ENCODE measurements at places on chromosomes 7 and 10. TPM values are rescaled to one million over a fixed set of nuclear protein-coding genes. Genes with fewer than 3 reads are reported as not detected.
A peak's percentile ranks its signal among the peaks of the same experiment; 100 is the strongest.

DNA sequence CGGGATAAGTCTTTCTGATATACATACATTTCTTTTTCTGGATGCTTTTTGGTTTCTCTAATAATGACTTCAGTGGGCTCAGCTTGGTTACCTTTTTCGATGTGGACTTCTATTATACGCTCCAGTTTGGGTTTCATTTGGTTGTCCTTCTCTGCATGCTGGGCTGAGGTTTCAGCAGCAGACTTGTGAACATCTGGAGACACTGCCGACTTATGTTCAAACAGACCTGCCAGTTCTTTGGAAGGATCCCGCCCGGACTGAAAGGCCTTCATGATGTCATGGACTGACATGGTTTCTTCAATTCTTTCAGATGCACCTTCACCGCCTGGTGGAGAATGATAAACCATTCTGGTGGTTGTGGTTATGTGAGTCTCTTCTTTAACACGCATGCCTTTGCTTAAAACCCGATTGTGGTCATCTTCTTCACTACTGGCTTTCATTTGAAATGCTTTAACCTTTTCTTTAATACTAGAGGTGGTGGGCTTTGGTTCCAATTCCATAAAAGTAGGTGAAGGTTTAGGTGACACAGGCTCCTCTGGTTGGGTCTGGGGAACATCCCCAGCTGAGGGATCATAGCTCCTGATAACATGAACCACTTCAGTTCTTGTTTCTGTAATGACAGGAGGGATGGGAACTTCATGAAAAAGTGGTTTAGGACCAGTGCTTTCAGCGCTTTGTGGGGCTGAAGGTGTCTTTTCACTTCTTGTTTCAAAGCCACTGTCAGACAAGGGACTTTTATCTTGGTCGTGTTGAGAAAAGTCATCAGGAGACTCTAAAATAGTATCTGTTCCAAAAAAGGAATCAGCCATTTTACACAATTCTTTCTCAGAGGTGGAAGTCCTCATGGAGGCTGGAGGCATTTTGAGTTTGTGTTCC is 167.7 kb upstream of the CCDC6 start:
- H3K27me3 ChIP-seq = no peaks in the 10 kb centered on the region
- H3K27ac ChIP-seq = no peak overlapping the region
- peaks cover 3% of the 10 kb centered on the region for H3K36me3 ChIP-seq
- H3K4me3 ChIP-seq = no peak overlapping the region
- DNase-seq = no peak

DNA sequence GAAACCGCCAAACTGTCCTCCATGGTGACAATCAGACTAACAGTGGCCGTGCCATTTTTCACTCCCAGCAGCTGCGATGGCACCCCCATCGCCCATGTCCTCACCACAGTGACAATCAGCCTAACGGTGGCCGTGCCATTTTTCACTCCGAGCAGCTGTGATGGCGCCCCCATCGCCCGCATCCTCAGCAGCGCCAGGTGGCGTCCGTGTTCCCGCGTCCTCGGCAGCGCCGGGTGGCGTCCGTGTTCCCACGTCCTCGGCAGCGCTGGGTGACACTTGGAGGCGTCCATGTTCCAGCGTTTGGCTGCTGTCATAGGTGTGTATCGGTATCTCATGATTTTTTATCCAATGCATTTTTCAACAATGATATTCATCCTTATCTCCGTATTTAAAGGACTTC is 267.3 kb downstream of the PTPRN2 start:
- H3K27me3 ChIP-seq = no peaks in the 10 kb centered on the region
- H3K4me3 ChIP-seq = no peak overlapping the region
- H3K36me3 ChIP-seq = no peaks in the 10 kb centered on the region
- no peak for DNase-seq

- no peaks in the 10 kb centered on the region for H3K27me3 ChIP-seq
- H3K4me1 ChIP-seq = no peaks in the 10 kb centered on the region
- DNase-seq = no peak
- H3K36me3 ChIP-seq = no peaks in the 10 kb centered on the region
Observed at GRCh38 chr10:125694883-125695282, 11.9 kb upstream of the TEX36 start.

- no peaks in the 10 kb centered on the region for H3K4me1 ChIP-seq
- H3K4me3 ChIP-seq = no peak overlapping the region
- H3K27me3 ChIP-seq = no peaks in the 10 kb centered on the region
- H3K36me3 ChIP-seq = no peaks in the 10 kb centered on the region
- no peak overlapping the region for H3K27ac ChIP-seq
Observed at GRCh38 chr7:151310578-151310977, 31.0 kb upstream of the NUB1 start.

GRCh38 chr10:34768261-34768971 is 46.7 kb downstream of the PARD3 start:
- H3K27me3 ChIP-seq = no peaks in the 10 kb centered on the region
- DNase-seq = no peak
- H3K4me3 ChIP-seq = no peak overlapping the region
- H3K4me1 ChIP-seq = peaks cover 23% of the 10 kb centered on the region
- H3K36me3 ChIP-seq = no peaks in the 10 kb centered on the region
- H3K27ac ChIP-seq = no peak overlapping the region

Gene ZNF804B
- polyA plus RNA-seq = not detected

Gene HERPUD2
- polyA plus RNA-seq = 27.3 TPM

GRCh38 chr10:102959360-102959759 is 41.3 kb downstream of the CNNM2 start:
- H3K4me3 ChIP-seq = no peak overlapping the region
- no peak overlapping the region for H3K27ac ChIP-seq
- H3K27me3 ChIP-seq = no peaks in the 10 kb centered on the region

Gene MMD2
- polyA plus RNA-seq = 0.08 TPM

Gene MCM7
- 313 TPM for polyA plus RNA-seq

Gene CALY
- 1.5 TPM for polyA plus RNA-seq

Gene MKRN1
- 35.1 TPM for polyA plus RNA-seq

- peaks cover 13% of the 10 kb centered on the region for H3K4me1 ChIP-seq
- DNase-seq = no peak
- H3K4me3 ChIP-seq = peak overlapping the region; percentile 35
- H3K27ac ChIP-seq = no peak overlapping the region
- no peaks in the 10 kb centered on the region for H3K36me3 ChIP-seq
- no peaks in the 10 kb centered on the region for H3K27me3 ChIP-seq
Observed at GRCh38 chr7:141431140-141431479, 120.1 kb upstream of the AGK start.

Gene ADCYAP1R1
- polyA plus RNA-seq = 16.4 TPM

- no peaks in the 10 kb centered on the region for H3K27me3 ChIP-seq
- no peak for DNase-seq
- no peaks in the 10 kb centered on the region for H3K4me1 ChIP-seq
- H3K36me3 ChIP-seq = peaks cover 11% of the 10 kb centered on the region
Observed at GRCh38 chr7:107922886-107923285, 31.9 kb downstream of the DLD start.

DNA sequence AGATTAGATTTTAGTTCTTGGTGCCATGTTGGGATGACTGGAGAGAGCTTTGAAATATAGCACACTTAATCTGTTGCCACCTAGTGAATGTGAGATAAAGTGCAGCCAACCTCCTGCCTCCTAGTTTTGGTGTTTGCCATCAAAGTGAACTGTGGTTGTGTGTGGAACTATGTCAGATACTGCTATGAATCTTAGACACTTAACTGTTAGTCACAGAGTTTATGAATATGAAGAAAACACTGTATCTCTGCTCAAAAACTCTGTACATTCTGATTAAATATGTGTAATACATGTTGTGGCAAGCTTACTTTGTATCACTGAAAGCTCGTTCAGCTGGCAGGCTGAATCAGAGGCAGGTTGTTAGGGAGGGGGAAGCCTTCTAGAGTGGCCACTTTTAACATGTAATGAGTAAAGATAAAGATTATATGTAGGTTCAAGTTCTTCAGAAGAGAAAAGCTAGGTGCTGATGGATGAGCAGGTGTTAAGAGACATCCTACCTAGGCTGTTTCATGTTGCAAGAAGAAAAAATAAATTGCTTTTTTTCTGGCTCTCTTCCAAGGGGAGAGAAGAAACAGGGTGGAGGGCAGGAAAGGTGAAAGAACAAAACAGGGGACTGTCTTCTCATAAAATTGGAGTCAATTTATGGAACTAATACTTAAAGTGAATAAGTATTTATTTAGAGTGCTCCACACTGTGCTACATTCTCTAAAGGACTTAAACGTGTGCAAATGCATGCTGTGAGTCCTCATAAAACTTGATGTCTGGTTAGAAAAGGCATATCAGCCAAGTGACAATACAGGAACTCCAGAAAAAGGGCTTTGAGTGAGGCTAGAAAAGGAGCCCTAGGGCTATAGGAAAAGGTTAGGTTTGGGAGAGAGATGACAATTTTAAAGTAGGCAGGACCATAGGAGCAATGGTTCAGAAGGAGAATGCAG is 14.1 kb upstream of the LAMB1 start:
- H3K4me3 ChIP-seq = no peak overlapping the region
- no peak for DNase-seq
- H3K36me3 ChIP-seq = no peaks in the 10 kb centered on the region
- no peaks in the 10 kb centered on the region for H3K4me1 ChIP-seq
- H3K27me3 ChIP-seq = no peaks in the 10 kb centered on the region

- no peak overlapping the region for H3K4me3 ChIP-seq
- no peaks in the 10 kb centered on the region for H3K27me3 ChIP-seq
- no peak for DNase-seq
- H3K27ac ChIP-seq = no peak overlapping the region
Observed at GRCh38 chr7:23287612-23288011, 11.5 kb upstream of the MALSU1 start.

DNA sequence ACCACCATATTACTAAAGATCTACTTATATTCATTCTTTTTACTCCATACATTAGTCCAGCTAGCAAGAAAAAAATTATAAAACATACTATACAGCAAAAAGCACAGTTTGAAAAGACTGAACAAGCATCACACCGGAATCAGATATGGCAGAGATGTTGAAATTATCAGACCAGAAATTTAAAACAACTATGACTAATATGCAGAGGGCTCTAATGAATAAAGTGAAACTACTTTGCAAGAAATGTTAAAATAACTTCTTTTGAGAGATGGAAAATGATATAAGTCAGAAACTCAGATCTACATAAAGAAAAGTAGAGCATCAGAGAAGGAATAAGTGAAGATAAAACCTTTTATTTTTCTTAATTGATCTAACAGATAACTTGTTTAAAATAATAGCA is 50.9 kb downstream of the SGCE start:
- H3K4me3 ChIP-seq = no peak overlapping the region
- H3K27ac ChIP-seq = no peak overlapping the region
- no peaks in the 10 kb centered on the region for H3K36me3 ChIP-seq
- no peaks in the 10 kb centered on the region for H3K4me1 ChIP-seq

DNA sequence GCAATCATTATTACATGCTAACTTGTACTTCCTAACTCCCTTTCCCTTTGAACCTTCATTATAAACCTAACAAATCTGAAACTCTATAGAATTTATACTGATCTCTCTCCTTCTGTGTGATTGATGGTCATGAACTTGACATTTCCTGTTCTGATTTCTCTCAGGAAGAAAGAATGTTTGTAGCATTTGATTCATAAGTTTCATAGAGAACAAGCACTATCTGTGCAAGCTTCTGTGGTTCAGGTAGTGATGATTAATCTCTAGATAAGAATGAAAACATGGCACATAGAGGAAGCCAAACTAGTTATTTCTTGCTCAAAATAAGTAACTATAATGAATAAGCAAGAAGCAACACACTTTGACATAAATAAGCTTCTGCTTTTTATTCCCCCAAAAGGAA is 34.2 kb downstream of the TFPI2 start:
- no peaks in the 10 kb centered on the region for H3K36me3 ChIP-seq
- no peak overlapping the region for H3K4me3 ChIP-seq
- DNase-seq = no peak

Gene STAG3
- 1.3 TPM for polyA plus RNA-seq

GRCh38 chr7:115037128-115037802 is 115.4 kb downstream of the MDFIC start:
- H3K27me3 ChIP-seq = no peaks in the 10 kb centered on the region
- H3K4me3 ChIP-seq = no peak overlapping the region
- no peaks in the 10 kb centered on the region for H3K4me1 ChIP-seq
- DNase-seq = no peak
- H3K27ac ChIP-seq = no peak overlapping the region

Gene TRIM74
- polyA plus RNA-seq = not detected

GRCh38 chr10:1399431-1400100 is 337.8 kb downstream of the ADARB2 start:
- no peak overlapping the region for H3K4me3 ChIP-seq
- DNase-seq = peak; percentile 41
- no peak overlapping the region for H3K27ac ChIP-seq
- no peaks in the 10 kb centered on the region for H3K36me3 ChIP-seq
- peaks cover 6% of the 10 kb centered on the region for H3K4me1 ChIP-seq
- no peaks in the 10 kb centered on the region for H3K27me3 ChIP-seq

GRCh38 chr7:157769526-157770215 is 432.9 kb downstream of the DNAJB6 start:
- H3K4me3 ChIP-seq = no peak overlapping the region
- H3K4me1 ChIP-seq = no peaks in the 10 kb centered on the region
- no peaks in the 10 kb centered on the region for H3K27me3 ChIP-seq
- no peaks in the 10 kb centered on the region for H3K36me3 ChIP-seq
- no peak overlapping the region for H3K27ac ChIP-seq

GRCh38 chr10:28765641-28766040 is 88.3 kb downstream of the BAMBI start:
- DNase-seq = peak; percentile 16
- H3K27me3 ChIP-seq = no peaks in the 10 kb centered on the region
- H3K36me3 ChIP-seq = no peaks in the 10 kb centered on the region
- no peak overlapping the region for H3K27ac ChIP-seq
- H3K4me1 ChIP-seq = peaks cover 6% of the 10 kb centered on the region

Gene SPRN
- polyA plus RNA-seq = 0.23 TPM

Gene ASB4
- polyA plus RNA-seq = not detected

- H3K27ac ChIP-seq = no peak overlapping the region
- no peaks in the 10 kb centered on the region for H3K36me3 ChIP-seq
- H3K27me3 ChIP-seq = peaks cover 66% of the 10 kb centered on the region
- peak; percentile 51 for DNase-seq
- H3K4me1 ChIP-seq = peaks cover 9% of the 10 kb centered on the region
Observed at GRCh38 chr7:114086537-114086913, 167.7 kb upstream of the PPP1R3A start.

Gene ZC3HAV1L
- polyA plus RNA-seq = 7.1 TPM

GRCh38 chr7:139772115-139772514 is 5.7 kb downstream of the HIPK2 start:
- H3K27me3 ChIP-seq = peaks cover 12% of the 10 kb centered on the region
- H3K4me1 ChIP-seq = peaks cover 4% of the 10 kb centered on the region
- DNase-seq = no peak
- no peak overlapping the region for H3K27ac ChIP-seq
- no peak overlapping the region for H3K4me3 ChIP-seq
